Spinal cord (tissue), 10 donors: ENCODE measurements at places on chromosomes 1 and 21. TPM values are rescaled to one million over a fixed set of nuclear protein-coding genes. Genes with fewer than 3 reads are reported as not detected.

The KIAA0040 gene
- total RNA-seq, result 2.9 TPM

The ATG4C gene
- 12.9 TPM for total RNA-seq

The DOP1B gene
- 20.3 TPM for total RNA-seq

The RPL5 gene
- 1,797 TPM for total RNA-seq

- DNase-seq, result no peak
Observed at GRCh38 chr1:40386359-40386723, 12.8 kb downstream of the SMAP2 start.

The LRRIQ3 gene
- 1.7 TPM for total RNA-seq

DNA sequence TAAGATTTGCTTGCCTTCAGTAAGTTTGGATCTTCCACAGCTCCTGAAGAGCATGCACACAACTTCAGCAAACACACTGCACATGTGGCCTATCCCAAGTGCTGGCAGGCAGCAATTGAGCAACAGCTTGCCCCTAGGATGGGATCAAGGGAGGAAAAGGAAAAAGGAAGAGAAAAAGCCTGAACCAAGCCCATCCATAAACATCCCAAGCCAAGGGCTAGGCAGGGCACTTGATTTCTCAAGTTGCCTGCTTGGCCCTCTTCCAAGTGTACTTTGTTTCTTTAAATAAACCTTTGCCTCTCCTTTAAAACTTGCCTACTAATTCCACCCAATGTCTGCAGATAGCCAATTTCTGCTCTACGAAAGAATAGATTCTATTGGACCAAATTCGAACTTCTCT lies 49.0 kb upstream of the OLFM3 start:
- DNase-seq, result no peak

DNA sequence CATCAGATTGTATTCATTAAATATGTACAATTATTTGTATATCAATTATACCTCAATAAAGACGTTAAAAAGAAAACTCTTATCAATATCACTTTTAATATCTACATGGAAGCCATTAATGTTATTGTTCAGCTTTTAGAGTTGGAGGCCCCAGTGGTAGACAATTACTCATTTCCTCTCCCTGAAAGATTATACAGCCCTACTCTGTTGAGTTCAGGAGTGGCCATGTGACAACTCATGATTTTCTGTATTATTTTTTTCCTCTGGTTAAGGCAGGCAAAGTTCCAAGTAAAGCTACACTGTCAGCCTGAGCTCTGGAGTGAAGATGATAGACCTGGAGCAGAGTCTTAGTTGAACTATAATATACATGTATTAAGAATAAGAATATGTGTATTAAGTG lies 247.9 kb upstream of the B3GALT2 start:
- DNase-seq, result no peak
